ENCODE measurements at places on chromosomes 12 and 14.

DNA sequence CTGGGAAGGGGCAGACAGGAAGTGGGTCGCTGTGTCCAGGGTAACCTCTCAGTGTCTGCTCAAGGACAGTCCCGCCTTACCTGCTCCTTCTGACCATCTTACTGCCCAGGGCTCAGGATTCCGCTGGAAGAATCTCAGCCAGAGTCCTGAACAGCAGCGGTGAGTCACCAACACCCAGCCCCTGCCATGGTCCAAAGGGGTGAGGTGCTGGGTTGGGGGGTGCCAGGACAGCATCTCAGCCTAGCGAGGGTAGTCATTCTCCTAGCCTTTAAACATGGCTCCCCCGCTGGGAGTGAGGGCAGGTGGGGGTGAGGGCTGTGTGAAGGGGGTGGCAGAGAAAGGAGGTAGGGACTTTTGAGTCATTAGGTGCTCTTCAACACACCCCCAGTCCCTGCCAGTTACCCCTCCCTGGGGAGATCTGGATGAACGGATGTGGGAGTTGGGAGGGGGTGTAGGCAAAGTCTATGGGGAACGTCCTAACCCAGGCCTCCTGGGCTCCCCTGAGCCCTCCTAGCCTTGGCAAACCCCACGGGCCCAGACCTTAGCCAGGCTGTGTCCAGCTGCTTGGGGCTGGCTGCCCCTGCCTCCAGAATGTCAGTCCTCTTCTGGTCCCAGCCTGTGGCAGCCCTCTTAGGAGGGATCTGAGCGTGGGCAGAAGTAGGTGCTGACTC, 2.5 kb downstream of the TAMALIN start:
- DNase-seq: no peak

GRCh38 chr12:20445687-20446086, 77.3 kb downstream of the PDE3A start:
- no peak for DNase-seq

DNA sequence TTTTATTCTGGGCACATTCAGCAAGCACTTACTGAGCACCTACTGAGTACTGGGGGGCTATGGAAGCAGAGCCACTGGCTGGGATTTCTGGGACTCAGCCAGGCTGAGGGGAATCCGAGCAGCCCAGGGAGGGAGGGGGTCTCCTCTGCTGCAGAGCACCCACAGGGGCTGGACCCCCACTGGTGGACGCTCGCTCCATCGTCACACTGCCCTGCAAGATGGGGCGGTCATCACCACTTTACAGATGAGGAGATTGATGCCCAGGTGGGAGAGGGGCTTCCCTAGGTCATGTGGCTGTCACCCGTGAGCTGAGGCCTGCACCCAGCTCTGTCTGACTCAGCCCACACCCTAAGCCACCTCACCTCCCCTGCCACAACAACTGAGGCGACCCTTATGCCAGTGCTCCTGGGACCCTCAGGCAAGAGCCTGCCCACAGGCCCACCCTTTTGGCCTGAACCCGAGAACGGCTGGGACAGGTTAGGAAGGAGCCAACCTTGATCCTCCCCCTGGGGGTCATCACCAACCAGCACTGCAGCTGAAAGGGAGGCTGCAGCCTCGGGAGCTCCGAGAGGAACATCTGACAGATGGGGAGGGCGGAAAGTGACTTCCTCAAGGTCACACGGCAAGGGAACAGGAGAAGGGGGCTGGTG, 74.4 kb downstream of the SERPINA3 start:
- no peak for DNase-seq

- DNase-seq: no peak
Observed at GRCh38 chr12:10320643-10321042, 13.0 kb downstream of the KLRD1 start.

- DNase-seq: no peak
Observed at GRCh38 chr12:2395354-2395977, 342.7 kb downstream of the CACNA1C start.

- no peak for DNase-seq
Observed at GRCh38 chr12:119183942-119184695, 5.4 kb downstream of the HSPB8 start.

GRCh38 chr14:20387576-20387975, 25.7 kb downstream of the TEP1 start:
- DNase-seq: no peak

GRCh38 chr12:109513977-109514376, 36.5 kb downstream of the UBE3B start:
- no peak for DNase-seq

GRCh38 chr12:121795034-121795968, 1.8 kb upstream of the RHOF start:
- peak; percentile 79 for DNase-seq

GRCh38 chr12:16913832-16914490, 308.0 kb upstream of the LMO3 start:
- no peak for DNase-seq

DNA sequence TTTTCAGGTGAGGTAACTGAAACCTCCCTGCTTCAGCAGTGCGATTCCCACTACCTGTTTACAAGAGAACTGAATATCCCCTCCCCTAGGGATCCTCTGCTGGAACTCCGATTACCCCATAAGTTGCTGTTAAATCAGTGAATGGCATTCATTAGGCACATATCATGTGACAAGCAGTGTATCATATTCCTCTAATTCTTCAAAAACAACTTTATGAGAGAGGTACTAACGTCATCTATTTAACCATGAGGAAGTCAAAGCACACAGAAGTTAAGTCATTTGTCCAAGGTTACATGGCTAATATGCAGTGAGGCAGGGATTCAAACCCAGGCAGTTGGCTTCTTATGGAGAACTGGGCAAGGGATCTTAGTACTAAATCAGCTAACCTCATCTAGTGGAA, 43.9 kb upstream of the PCED1B start:
- DNase-seq: no peak

Measured in activated CD4-positive, alpha-beta T cell treated with anti-CD3 and anti-CD28 coated beads, Interleukin-2, amount 50 U/mL, for 24 hours (primary cell).